EH (cell line): ENCODE measurements at places on chromosomes 4 and X.

DNA sequence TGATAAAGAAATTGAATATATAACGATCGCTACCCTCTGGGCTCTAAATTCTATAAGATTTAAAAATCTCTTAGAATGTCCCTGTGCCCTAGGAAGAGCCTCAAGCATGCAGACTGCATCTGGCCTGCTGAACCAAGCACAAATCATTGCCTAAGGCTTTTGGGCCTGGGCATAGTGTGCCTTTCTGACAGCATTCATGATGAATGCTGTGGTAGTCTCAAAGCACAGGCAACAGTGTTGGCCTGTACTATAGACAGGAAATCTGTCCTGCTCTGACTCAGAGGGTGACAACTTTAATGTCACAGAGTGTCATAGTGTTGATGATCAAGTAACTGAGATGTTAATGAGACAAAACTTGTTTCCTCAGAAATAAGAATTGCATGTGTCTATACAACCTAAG, 717.3 kb downstream of the STIM2 start:
- DNase-seq = no peak

DNA sequence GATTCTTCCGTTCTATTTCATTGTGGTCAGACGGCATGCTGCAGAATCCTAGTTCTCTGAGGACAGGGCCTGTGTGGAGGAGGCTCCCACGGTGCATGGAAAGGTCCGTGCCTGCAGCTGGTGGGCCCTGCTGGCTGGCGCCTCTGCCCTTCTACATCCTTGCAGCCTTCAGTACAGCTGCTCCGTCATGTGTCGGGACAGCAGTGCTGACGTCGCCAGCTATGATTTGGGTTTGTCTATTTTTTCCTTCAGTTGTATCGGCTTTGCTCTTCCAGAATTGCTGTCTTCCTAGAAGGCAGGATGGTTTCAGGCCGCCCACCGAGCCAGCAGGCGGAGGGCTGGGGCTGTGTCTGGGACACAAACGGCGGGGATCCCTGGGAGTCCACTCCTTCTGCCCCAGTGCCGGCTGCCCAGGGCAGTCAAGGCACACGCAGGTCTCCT, 32.1 kb upstream of the CPLX1 start:
- no peak for DNase-seq

- peak; percentile 96 for DNase-seq
Observed at GRCh38 chr4:183118585-183118984, 19.5 kb downstream of the WWC2 start.

DNA sequence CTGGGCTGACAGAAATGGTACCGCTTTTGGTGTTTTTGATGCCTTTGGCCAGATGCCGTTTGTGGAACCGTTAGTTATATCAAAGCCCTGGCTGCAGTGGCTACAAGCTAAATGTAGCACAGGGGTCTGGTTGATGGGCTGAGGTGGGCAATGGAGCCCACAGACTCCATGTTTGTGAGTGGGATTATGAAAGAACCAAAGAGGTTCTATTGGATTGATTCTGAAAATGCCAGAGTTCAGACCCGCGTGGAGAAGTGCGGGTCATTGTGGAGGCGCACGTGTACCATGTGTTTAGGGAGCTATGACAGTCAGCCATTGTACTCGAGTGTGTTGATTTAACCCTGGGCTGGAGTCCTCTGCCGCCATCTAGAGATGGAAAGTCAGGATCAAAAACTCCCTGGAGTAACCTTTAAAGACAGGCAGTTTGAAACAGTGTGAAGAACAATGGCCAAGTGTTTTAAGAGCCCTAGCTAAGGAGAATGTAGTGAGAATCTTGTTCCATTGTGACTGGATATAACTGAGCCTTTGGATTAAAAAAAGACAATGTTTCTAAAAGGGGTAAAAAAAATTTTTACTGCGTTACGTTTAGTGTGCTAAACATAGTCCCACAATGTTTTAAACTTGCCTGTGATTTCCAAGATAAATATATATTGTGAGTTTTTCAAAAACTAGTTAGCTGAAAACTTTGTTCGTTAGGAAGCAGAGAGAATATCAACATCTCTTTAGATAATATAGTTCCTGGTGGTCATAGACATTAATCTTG, 12.7 kb downstream of the ART3 start:
- DNase-seq = peak; percentile 60

DNA sequence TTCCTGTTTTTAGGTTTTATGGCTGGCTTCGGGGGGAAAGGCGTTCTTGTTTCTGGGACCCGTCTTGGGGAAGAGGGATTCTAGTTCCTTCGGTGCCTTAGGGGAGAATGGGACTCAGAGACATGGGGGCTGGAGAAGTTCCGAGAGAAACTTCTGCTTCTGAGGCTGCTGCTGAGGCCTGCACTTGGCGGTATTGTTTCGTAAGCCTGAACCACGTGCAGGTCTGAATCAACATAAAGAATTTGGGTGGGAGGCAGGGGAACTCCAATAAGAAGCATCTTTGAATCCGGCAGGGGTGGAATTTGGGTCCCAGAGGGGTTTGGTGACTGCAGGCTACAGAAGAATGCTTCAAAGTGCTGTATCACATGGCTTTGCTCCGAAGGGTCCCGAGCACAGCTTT, 15.1 kb downstream of the XG start:
- no peak for DNase-seq

DNA sequence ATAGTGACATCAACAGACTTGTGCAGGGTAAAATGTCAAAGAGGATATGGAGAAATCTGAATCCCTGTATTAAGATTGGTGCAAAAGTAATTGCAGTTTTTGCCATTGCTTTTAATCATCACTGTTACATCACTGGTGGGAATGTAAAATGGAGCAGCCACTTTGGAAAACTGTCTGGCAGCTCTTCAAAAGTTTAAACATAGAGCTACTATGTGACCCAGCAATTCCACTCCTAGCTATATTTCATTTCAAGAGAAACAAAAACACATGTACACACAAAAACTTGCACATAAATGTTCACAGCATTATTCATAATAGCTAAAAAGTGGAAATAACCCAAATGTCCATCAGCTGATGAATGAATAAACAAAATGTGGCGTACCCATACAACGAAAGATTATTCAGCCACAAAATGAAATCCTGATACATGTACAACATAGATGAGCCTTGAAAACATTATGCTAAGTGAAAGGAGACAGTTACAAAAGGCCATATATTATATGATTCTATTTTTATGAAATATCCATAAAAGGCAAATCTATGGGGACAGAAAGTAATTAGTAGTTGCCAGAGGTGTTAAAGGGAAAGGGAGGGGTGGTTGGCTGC, 106.4 kb downstream of the AMELX start:
- DNase-seq = no peak

DNA sequence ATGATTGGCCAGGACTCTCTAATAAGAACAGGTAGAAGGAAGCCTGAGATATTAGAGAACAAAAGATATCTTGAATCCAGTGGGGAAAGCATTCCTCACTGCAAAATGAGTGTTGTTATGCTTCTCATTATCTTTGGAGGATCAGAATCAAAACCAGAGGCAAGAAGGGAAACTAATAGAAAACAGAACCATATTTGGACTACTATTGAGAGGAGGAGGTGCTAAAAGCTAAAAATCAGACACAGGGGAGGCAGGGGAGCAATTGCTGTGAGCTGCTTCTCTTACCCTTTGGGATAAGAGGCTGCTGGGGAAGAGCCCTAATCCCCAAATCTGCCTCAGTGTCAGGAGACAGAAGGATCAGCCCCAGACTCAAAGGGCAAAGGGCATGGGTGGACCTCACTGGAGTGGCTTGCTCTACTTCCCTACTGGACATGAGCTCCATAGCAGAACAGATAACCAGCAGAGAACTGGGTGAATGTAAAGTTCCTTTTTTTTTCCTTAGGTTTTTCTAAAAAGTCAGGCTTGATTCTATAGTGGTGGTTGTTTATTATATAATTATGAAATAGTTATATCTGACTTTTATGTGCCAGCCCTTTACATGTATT, 60.1 kb downstream of the SEPTIN11 start:
- peak; percentile 30 for DNase-seq

DNA sequence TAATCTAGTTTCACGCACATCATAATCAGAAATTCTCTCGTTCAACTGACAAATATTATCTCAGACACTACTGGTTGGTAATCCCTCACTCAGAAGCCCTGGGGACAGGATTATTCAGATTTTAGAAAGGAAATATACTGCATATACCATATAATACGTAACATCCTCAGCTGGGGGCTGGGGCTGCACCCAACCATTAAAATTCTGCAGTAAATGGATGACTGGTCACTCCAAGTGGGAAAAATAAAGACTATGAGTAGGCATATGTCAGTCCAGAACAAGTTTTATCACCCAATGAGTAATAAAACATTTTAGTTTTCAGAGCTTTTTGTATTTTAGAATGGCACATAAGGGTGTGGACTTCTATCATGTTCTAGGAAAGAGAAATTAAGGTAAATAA, 121.7 kb upstream of the MAP3K15 start:
- no peak for DNase-seq

DNA sequence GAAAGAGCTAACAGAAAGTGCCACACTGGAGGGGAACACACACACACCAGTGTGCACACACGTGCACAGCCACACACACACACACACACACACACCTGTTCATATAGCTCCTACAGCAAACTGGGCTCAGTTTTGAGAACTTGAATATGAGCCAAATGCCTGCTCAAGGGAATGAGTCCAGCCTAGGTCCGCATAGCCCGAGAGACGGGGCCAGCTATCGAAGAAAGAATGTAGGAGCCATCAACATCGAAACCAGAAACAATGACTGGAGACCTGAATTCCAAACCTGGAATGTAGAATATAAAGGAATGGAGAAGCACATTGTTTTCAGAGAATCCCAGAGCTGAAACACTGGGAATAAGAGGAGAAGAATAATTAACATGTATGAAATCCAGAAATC, 37.6 kb upstream of the ERVMER34-1 start:
- no peak for DNase-seq

DNA sequence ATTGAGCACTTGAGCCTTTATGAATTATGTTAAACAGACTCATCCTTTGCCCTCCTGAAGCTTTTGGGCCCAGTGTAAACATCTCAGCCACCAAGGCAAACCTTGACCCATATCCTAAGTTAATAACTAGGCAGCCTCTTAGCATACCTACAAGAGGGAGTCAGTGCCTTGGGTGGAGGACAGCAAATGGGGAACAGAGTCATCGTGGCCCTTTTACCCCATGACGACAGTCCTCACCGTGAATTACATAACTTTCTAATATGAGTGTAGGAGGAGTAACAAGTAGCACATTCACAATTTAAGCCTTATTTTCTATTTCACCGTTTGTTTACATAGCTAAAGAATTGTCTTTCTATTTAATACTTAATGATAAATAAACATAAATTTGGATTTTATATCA, 16.8 kb downstream of the CLDN22 start:
- no peak for DNase-seq

DNA sequence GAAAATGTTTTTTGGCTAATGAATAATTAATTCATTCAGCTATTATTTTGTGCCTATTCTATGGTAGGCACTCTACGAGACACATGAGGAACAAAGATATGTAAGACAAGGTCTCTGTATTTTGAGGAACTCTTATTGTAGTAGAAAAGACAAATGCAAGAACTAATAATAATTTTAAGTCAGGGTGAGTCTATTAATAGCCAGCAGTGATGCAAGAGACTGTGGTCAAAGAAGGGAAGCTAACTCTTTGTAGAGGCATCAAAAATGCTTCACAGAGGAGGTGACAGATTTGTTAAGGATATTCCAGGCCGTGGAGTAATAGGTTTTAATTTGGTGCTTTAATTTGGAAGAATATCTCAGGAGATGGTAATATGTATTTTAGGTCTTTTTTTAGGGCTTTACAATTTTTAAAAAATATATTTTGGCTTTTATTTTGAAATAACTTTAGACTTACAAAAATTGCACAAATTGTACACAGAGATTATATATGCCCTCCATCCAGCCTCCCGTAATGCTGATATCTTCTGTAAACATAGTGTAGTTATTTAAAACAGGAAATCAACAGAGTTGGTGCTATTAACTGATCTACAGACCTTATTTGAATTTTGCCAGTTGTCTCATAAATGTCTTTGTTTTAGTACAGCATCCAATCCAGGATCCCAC, 48.1 kb downstream of the DCLK2 start:
- peak; percentile 73 for DNase-seq

DNA sequence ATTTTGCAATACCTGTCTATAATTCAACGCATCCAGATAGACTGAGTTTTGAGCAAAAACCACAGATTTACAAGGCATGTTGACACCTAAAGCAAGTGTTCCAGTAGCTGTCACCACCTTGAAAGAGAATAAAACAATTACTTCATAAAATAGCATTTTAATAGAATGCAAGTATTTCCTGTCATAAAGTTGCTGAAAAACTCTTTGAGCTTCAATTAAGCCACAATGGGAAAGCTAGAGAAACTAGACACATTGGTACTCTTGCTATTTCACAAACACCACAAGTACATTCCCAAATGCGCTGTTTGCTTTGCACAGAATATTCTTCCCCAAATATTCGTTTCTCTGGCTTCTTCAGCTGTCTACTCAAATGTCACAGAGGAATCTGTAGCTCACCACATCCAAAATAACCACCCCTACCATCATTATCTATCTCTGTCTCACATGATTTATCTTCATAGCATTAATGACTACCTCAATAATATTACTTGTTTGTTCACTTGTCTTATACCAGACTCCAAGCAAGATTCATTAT, 70.3 kb downstream of the DDX60 start:
- peak; percentile 26 for DNase-seq

- DNase-seq = no peak
Observed at GRCh38 chr4:4386296-4386735, 586 bp upstream of the NSG1 start.

GRCh38 chr4:154414796-154415195, 76.8 kb downstream of the DCHS2 start:
- DNase-seq = no peak

DNA sequence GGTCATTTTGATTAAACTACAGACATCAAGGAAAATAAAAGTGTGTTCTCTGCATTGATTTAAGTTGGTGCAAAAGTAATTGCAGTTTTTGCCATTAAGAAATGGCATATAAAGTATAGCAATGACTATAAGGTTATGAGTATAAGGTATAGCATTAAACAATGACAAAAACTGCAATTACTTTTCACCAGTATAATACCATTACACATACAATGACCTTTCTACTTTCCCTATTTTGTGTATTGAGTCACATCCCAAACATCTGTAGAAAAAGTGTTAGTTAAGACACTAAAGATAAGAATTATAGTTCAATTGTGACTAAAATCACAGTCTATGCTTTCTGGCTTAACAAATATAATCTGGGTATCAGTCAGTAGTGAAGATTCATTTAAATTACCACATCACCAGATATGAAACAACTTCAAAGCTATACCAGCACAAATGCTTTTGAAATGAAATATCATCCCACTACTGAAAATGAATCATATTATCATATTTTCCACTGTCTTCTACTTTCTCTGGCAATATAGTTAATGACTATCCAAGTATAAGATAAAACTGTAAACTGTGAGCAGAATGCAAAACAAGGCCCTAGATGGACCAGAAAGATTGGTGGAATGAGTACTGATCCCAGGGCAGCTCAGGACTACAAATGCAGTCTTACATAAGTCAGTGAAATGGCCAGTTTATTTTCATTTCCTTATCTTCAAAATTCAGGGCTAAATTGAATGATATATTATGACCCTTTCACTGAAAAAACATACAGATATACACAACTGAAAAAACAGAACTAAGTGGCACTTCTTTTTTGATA, 241.1 kb downstream of the ANTXR2 start:
- no peak for DNase-seq
